ENCODE measurements at places on chromosomes 1 and 21.

GRCh38 chr1:201138311-201138840 lies 11.4 kb upstream of the ASCL5 start:
- no peak for DNase-seq

DNA sequence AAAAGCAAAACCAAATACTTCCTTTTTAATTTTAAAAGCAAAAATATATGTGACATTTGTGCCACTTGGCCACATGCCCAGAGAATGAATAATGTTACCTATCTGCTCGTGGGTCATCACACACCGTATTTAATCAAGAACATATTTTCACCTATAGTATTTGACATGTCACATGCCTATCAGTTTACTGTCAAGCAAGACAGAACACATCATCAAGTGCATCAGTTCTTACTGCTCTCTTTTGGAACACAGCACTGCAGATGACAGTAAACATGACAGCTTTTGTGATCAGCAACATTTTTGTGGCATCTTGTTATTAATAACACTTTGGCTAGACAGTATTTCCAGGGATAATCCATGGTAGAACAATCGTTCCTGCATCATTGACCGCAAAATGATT lies 134.4 kb downstream of the LRRC7 start:
- DNase-seq, result no peak

DNA sequence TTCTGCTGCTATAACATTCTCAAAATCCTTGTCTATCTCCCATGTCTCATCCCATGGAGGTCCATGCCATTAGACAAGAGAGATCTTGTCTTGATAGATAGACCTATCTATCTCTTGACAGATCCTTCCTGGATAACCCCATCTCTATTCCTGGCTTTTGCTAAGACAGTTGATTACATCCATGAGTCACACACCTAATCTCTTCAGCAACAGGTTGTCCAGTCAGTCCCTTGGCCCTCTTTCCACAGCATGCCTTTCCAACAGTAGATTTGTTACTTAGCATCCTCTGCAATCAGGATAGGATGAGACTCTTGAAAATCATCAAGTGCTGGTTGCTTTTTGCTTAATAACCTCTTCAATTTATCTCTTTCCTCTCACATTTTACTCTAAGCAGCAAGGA lies 46.6 kb downstream of the TRMT1L start:
- DNase-seq, result no peak

- DNase-seq, result no peak
Measured at GRCh38 chr21:14744368-14744767, 198.3 kb upstream of the SAMSN1 start.

GRCh38 chr1:233586301-233586700 lies 27.6 kb upstream of the KCNK1 start:
- DNase-seq, result no peak

DNA sequence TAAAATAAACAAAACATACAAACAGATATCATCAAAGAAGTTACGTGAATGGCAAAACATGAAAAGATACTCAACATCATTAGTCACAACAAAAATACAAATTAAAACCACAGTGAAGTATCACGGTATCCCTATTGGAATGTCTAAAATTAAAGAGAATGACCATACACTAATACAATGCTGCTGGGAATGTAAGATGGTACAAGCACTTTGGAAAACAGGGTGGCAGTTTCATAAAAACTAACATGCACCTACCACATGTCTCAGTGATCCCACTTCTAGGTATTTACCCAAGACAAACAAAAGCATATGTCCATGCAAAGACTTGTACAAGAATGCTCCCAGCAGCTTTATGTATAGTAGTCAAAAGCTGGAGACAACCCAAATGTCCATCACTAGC lies 69.1 kb downstream of the HSF2BP start:
- no peak for DNase-seq

GRCh38 chr1:168396940-168397684 lies 116.4 kb downstream of the TBX19 start:
- no peak for DNase-seq

DNA sequence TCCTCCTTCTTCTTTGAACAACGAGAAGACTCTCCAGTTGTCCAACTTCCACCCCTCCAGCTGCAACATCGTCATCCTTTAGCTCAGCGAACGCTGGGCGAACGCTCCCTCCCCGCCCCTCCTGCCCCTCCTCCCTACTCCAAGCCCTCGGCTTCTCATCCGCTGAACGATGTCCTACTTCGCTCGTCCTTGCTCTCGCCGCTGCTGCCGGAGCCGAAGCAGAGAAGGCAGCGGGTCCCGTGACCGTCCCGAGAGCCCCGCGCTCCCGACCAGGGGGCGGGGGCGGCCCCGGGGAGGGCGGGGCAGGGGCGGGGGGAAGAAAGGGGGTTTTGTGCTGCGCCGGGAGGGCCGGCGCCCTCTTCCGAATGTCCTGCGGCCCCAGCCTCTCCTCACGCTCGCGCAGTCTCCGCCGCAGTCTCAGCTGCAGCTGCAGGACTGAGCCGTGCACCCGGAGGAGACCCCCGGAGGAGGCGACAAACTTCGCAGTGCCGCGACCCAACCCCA lies at the start of gene BCAN:
TSS of gene BCAN (plus strand) at position 357 of the 504 bp plus-strand sequence. CDS start 3,938 bp downstream, outside the sequence.
- DNase-seq, result no peak
